ENCODE measurements at places on chromosomes 6 and 20. TPM values are rescaled to one million over a fixed set of nuclear protein-coding genes. Genes with fewer than 3 reads are reported as not detected.

GRCh38 chr6:26355366-26355765 lies 9.6 kb upstream of the BTN3A2 start:
- DNase-seq, result no peak

GRCh38 chr6:150547502-150548222 lies 52.0 kb upstream of the PLEKHG1 start:
- no peak for DNase-seq

GRCh38 chr20:19781235-19781634 lies 23.2 kb downstream of the RIN2 start:
- DNase-seq, result no peak

DNA sequence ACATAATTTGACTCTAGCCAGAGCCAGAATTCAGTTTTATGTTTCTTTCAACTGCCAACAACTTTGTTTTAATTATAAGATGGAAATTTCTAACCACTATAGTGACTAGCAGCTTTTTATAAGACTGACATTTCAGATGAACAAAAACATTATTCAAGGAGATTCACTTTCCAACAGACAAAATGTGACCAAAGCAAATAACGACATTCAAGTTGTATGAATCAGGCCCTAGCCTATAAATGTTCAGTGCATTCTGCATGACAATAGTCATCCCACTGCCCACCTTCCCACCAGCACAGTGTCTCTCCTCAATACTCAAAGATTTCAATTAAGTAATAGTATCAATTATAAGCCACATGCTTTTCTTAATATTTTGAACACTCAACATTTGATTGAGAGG lies 200.7 kb downstream of the KHDC1L start:
- DNase-seq, result no peak

The NOTCH4 gene
- not detected for total RNA-seq

GRCh38 chr6:170464524-170464979 lies 88.6 kb downstream of the PSMB1 start:
- no peak for DNase-seq

The SLC4A11 gene
- total RNA-seq, result 0.91 TPM

GRCh38 chr6:130929036-130929678 lies 102.0 kb downstream of the SMLR1 start:
- DNase-seq, result no peak

DNA sequence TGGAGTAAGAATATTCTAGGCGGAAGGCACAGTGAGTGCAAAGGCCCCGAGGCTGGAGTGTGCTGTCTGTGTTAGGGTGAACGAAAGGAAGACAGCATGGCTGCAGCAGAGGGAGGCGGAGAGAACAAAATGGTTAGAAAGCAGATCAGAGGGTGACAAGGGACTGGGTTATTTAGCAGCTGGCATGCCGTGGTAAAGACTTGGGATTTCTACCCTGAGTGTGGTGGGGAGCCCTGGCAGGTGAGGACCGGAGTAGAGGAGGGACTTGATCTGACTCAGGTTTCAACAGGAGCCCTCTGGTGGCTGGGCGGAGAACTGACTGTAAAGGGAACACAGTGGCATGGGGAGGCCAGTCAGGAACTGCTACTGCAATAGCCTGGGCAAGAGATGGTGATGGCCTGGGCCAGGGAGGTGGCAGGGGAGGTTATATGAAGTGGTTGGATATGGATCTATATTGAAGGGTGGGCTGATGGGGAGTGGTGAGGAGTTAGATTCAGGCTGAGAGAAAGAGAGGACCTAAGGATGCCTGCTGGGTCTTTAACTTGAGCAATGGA lies 38.0 kb downstream of the PIM1 start:
- DNase-seq, result peak; percentile 98

The ZNF322 gene
- 9.6 TPM for total RNA-seq

GRCh38 chr6:87653074-87653962 lies 48.7 kb downstream of the AKIRIN2 start:
- peak; percentile 30 for DNase-seq

The OPRM1 gene
- total RNA-seq, result not detected

- DNase-seq, result no peak
These were observed 439.9 kb upstream of the RNF217 start for GRCh38 chr6:124522335-124522734.

- no peak for DNase-seq
These were observed 20.1 kb downstream of the CDKAL1 start for GRCh38 chr6:20554326-20554725.

DNA sequence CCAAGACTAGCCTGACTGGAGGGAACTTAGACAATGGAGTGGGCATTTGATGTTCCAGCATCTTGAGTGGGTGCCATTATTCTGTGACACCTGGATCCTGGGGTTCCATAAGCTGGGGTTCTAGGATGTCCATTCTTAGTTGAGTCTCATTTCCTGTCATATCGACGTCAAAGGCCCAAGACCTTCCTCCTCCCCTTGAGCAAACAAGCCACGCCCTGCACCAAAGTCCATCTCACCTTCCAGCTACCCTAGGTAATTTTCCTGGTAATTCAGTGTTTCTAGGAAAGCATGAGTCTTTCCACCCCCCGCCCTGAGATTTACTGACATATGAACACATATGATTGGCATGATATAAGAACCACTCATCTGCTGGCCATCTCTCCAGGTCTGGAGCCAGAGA lies at the start of gene TRIM40:
TRIM40 (plus strand) TSS at position 384 of the 400 bp plus-strand sequence. CDS start 897 bp downstream, outside the sequence.
- no peak for DNase-seq

GRCh38 chr6:150610584-150610983 lies 10.9 kb downstream of the PLEKHG1 start:
- DNase-seq, result no peak

GRCh38 chr20:37042986-37043972 lies 52.5 kb downstream of the RBL1 start:
- peak; percentile 21 for DNase-seq

DNA sequence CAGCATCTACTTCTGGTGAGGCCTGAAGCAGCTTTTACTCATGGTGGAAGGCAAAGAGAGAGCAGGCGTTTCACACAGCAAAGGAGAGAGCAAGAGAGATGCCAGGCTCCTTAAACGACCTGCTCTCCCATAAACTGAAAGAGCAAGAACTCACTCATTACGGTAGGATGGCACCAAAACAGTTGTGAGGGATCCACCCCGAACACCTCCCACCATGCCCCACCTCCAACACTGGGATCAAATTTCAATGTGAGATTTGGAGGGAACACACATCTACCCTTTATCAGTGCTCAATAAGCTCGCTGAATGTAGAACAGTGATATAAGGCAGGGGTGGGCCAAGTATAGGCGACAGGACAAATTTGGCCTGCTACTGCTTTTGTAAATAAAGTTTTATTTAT lies 244.6 kb downstream of the ESR1 start:
- no peak for DNase-seq

The ELOVL4 gene
- total RNA-seq, result 0.33 TPM

- no peak for DNase-seq
These were observed 2.2 kb upstream of the LRRN4 start for GRCh38 chr20:6055981-6056569.

- no peak for DNase-seq
These were observed 33.1 kb upstream of the CDYL start for GRCh38 chr6:4743062-4743461.

GRCh38 chr6:98033617-98034016 lies 750.6 kb upstream of the MMS22L start:
- DNase-seq, result no peak

DNA sequence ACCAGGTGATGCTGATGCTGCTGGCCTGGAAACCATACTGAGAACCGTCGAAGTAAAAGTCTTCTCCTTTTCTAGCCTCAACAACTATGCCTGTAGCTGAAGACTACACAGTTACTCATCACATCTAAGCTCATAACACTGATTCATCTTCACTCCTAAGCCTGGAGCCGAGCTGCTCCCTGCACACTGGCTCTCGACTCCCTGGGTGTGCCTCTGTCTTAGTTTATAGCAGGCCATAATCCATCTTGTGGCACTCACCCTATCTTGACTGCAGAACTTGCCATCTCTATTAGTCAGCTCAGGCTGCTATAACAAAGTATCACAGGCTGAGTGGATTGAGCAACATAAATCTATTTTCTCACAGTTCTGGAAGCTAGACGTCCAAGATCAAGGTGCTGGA lies 191.0 kb downstream of the UNC5CL start:
- DNase-seq, result no peak

- DNase-seq, result no peak
These were observed 2695.0 kb upstream of the DEFB115 start for GRCh38 chr20:28562510-28562898.

DNA sequence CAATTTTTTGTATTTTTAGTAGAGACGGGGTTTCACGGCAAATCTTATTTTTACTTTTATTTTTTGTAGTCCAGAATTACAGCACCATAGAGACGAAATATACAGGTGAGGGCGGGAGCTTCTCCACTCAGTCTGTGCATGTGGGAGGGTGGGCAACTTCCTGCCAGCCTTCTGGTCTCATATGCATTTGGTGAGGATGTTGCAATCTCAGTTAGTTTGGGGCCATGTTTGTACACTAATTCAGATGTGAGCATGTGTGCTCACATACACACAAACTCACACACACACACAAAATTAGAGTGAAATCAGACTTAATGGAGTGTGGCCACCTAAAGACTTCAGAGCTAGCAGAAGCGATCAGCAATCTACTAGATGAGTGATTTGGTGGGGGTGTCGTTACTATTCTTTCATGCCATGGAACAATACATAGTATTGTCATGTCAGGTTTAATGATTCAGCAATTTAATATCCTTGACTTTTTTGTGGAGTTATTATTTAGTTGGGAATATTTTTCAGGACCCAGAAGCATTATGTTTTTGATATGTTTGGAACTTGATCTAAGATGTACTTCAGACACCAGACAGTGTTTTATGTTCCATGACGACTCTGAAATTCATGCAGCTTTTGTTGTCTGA lies 78.0 kb upstream of the BMP2 start:
- DNase-seq, result no peak

- no peak for DNase-seq
These were observed 14.9 kb downstream of the MTFR2 start for GRCh38 chr6:136235233-136235564.

DNA sequence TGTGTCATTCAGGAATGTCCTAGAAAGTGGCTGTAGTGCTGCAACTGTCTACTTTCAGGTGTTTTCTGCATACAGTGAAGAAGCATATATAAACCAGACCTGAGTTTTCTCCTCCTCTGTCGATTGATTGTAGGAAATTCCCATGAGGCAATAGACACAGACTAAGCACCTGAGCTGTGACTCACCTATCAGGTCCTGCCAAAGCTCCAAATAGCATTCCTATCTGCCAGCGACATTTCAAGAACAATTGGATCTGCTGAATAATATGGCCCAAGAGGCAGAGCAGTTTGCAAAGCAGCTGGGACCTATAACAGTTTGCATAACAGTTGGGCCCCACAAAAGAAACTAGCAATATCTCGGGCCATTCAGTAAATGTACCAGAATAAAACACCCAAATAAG lies 360.4 kb downstream of the HAO1 start:
- DNase-seq, result no peak

- DNase-seq, result no peak
These were observed 145.7 kb downstream of the KHDC1L start for GRCh38 chr6:73079611-73079955.

GRCh38 chr20:34615477-34615876 lies 57.0 kb downstream of the MAP1LC3A start:
- no peak for DNase-seq

GRCh38 chr6:6402591-6402990 lies 82.1 kb upstream of the F13A1 start:
- no peak for DNase-seq

- DNase-seq, result peak; percentile 56
These were observed 237.5 kb downstream of the CD83 start for GRCh38 chr6:14354919-14355572.

DNA sequence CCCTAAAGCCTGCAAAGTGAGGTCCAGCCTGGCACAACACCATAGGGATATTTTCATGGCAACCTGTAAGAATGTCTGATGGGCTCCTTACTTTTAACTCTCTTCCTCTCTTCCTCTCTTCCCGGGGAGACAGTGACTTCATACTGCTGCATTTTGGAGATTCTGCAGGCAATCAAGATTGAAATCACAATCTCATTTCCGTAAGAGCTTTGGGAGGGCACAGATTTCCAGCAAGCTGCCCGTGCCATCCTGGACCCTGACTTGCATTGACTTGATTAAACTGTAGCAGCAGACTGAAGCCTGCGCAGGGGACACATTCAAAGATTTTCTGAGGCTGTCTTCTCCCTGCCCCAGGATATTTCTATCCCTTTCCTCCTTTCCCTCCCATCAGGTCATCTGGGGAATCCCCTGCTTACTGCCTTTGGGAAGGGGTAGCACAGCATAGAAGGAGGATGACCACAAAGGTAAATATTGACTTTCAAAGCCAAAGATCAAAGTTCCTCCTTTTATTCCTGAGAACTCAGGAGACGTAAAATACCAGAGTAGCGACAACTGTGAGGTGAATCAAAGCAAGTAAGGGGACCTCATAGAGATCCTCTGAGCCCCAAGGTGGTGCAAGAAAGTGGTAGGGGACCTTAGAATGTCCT lies 504.0 kb upstream of the ARID1B start:
- no peak for DNase-seq

DNA sequence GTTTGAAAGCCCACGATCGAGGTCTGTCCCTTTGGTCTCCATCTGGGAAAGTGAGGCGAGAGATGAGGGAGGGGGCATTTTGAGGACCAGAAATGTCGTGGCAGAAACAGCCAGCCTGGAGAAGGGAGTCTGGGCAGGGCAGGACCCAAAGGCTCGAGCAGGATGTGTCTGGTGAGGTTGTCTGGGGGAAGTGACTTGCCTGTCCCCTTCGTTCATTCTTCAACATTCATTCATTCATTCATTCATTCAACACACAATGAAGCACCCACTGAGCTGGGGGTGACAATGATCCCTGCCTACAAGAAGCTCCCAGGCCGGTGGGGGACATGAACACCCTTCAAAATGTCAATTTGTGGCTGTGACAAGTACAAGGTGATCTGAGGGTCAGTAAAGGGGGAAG lies 80.5 kb downstream of the CEBPB start:
- no peak for DNase-seq

Data from activated naive CD4-positive, alpha-beta T cell treated with anti-CD3 and anti-CD28 coated beads for 36 hours (primary cell).